Dermis lymphatic vessel endothelial cell (primary cell): ENCODE measurements at places on chromosomes 3 and 15. TPM values are rescaled to one million over a fixed set of nuclear protein-coding genes. Genes with fewer than 3 reads are reported as not detected.

The PPP1R14D gene
- total RNA-seq, result not detected in 2 replicates

The MUSTN1 gene
- 0.11 TPM in 1 of 2 replicates, not detected in the other for total RNA-seq

The RCN2 gene
- total RNA-seq, result 41.9 and 45.3 TPM in 2 replicates

The DGKG gene
- total RNA-seq, result 0.43 and 0.54 TPM in 2 replicates

The CDHR4 gene
- total RNA-seq, result not detected in 2 replicates

The CKMT1A gene
- not detected in 2 replicates for total RNA-seq

The PHLDB2 gene
- total RNA-seq, result 44.2 and 51.6 TPM in 2 replicates

The ANKRD63 gene
- total RNA-seq, result not detected in 2 replicates

The CCDC54 gene
- not detected in 2 replicates for total RNA-seq

The GNAT1 gene
- not detected in 2 replicates for total RNA-seq
